T1000 (cell line): ENCODE measurements at places on chromosomes 5 and 9.

GRCh38 chr5:154351141-154351540 is 94.7 kb upstream of the SAP30L start:
- DNase-seq: no peak

DNA sequence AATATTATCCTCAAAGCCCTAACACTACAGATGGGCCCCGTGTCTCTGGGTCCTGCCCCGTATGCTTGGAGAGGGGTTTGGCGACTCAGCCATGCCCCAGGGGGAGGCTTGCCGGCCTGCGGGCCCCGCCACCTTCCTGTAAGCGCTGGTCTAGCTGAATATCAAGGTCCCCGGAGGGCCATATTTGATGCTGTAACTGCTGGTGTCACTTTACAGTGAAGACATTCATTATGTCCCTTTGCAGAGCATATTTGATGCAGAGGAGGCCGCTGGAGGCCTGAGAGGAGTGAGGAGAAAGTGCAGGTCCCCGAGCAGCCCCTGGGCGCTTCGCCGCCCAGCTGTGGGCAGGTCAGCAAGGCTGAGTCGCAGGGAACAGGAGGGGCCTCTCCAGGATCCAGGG is 16.8 kb downstream of the IRX4 start:
- DNase-seq: no peak

- DNase-seq: no peak
These were observed 59.3 kb downstream of the SVEP1 start for GRCh38 chr9:110520120-110520701.

DNA sequence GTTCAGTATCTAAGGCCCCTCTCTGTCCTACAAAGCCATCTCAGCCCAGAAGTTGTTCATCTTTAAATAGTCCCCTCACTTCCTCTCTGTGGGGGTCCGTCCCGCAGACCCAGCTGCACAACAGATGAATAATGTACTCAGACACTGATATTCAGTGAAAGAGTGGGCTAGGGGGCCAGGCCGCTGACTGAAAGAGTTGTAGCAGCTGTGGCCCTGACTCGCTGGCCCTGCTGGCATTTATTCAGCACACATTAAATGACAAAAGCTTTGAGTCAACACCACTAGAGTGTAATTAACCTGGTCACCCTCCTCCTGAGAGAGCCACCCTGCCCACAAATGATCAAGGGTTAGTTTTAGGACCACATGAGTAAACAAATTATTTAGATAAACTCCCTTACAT is 76.3 kb downstream of the MED10 start:
- DNase-seq: no peak

DNA sequence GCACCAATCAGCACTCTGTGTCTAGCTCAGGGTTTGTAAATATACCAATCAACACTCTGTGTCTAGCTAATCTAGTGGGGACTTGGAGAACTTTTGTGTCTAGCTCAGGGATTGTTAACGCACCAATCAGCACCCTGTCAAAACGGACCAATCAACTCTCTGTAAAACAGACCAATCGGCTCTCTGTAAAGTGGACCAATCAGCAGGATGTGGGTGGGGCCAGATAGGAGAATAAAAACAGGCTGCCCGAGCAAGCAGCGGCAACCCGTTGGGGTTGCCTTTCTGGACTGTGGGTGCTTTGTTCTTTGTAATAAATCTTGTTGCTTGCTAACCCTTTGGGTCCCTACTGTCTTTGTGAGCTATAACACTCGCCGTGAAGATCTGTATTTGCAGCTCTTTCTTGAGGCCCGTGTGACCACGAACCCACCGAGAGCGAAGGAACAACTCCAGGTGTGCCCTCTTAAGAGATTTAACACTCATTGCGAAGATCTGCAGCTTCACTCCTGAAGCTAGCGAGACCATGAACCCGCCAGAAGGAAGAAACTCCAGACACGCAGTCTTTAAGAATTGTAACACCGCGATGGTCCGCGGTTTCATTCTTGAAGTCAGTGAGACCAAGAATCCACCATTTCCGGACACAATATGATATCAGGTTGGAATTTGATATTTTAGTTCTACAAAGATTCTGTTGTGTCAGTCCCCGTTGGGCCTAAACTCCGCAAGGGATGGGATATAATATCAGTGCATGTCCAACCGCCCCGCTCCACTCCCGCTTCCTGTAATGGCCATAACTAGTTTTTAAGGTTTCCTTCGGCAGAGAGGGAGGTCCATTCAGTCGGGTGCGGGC is 740 bp upstream of the TRMT10B start:
- DNase-seq: no peak

GRCh38 chr5:60674251-60675069 is 25.5 kb downstream of the DEPDC1B start:
- no peak for DNase-seq

GRCh38 chr5:25993701-25994100 is 1044.7 kb downstream of the CDH9 start:
- no peak for DNase-seq

DNA sequence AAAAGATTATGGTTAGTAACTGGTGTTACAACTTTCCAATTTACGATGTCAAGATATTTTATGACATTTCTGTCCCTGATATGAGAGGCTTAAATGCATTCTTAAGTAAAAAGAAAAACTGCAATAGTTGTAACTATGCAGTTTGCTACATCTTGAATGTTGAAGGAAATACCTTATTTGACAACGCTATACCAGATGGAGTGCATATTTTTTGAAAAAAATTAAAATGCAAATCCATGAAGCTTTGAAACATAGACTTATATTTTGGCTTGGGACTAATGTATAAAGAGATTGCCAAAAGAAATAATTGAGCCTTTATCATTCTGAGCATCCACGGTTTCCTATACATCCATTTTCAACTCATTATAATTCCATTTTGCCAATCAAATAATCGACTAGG is 579.4 kb downstream of the TAF11L14 start:
- no peak for DNase-seq

GRCh38 chr5:164053123-164053522 is 547.7 kb downstream of the MAT2B start:
- DNase-seq: no peak

DNA sequence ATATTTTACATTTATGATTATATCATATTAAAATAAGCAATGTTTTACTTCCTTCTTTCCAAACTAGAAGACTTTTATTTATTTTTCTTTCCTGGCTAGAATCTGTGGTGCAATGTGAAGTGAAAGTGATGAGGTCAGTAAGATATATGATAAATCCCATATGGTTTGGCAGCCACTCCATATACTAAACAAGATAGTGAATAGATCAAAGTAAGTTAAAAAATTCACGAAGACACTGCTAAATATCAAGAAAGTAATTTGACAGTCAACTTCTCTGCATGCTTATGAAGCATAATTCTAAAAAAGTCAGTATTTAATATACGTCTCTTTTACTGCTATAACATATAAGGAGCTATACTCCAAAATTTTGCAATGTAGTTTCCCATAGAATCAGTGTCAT is 972.8 kb downstream of the DTWD2 start:
- no peak for DNase-seq

- no peak for DNase-seq
These were observed 23.5 kb upstream of the ASS1 start for GRCh38 chr9:130421154-130421801.
